GM23248 (cell line): ENCODE measurements at places on chromosomes 7 and 10. TPM values are rescaled to one million over a fixed set of nuclear protein-coding genes. Genes with fewer than 3 reads are reported as not detected.

Gene ST8SIA6
- total RNA-seq: not detected in 2 replicates

- no peak overlapping the region for H3K27ac ChIP-seq
- 0 out of 2 replicates have a peak, but pooled peaks cover 5% of the 10 kb centered on the region for H3K27me3 ChIP-seq
- H3K4me3 ChIP-seq: peak overlapping the region; percentile 74; the same call in 1 of the 2 replicates
- H3K36me3 ChIP-seq: no peaks in the 10 kb centered on the region
- H3K4me1 ChIP-seq: peaks cover 11% of the 10 kb centered on the region; the same call in 1 of the 2 replicates
Measured at GRCh38 chr10:48656914-48657305, 27.8 kb upstream of the WDFY4 start.

DNA sequence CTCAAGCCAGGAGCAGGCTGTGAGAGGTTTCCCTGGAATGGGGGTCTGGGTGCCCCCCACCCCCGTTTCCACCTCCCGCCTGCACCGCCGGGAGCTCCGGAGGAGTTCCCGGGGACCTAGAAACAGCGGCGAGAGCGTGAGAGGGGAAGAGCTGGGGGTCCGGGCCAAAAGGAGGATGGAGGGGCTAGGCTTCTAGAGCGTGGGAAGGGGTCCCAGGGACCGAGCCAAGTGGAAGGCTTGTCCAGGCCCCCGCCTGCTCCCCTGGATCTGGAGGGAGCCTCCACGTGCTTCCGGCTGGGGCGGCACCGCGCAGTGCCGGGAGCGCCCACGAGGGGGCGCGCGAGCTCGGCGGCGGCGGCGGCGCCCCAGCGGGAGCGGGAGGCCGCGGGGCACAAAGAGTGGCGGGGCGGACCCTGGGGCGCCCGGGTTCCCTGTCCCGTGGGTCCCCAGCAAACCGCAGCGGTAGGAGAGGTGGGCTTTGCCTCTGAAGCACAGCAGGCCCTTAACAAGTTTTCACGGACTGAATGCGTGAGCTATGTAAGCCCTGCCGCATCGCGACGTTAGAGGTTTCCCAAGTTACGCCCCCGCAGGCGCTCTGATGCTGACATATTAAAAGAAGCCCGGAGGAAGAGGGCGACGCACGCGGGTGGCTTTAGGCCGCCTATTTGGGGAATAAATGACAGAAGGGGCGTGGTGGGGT lies 104.4 kb upstream of the LRRC4 start:
- peak overlapping the region; percentile 72 for H3K4me3 ChIP-seq
- 0 out of 2 replicates have a peak, but pooled peaks cover 3% of the 10 kb centered on the region for H3K4me1 ChIP-seq
- no peaks in the 10 kb centered on the region for H3K36me3 ChIP-seq
- no peak overlapping the region for H3K27ac ChIP-seq
- DNase-seq: peak; percentile 92
- H3K27me3 ChIP-seq: peaks cover 76% of the 10 kb centered on the region

DNA sequence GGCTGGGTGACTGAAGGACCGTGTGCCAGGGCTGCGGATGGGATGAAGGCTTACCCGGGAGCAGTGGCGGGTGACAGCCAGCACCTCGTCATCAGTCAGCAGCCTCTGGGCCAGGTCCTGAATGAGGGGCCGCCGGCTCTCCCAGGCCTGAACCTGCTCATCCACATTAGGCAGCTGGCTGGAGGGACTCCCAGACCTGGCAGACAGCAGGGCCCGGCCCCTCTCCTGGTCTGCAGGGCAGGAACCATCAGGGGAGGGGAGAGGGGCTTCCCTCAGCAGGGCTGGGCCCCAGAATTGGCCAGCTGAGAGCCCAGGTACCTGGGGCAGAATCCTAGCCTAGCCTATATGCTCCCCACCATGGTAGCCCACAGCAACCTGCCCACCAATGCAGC lies 15.4 kb downstream of the PDZD7 start:
- DNase-seq: no peak
- H3K27me3 ChIP-seq: no peaks in the 10 kb centered on the region
- no peaks in the 10 kb centered on the region for H3K36me3 ChIP-seq
- H3K4me1 ChIP-seq: peaks cover 20% of the 10 kb centered on the region
- no peak overlapping the region for H3K27ac ChIP-seq
- H3K4me3 ChIP-seq: no peak overlapping the region

DNA sequence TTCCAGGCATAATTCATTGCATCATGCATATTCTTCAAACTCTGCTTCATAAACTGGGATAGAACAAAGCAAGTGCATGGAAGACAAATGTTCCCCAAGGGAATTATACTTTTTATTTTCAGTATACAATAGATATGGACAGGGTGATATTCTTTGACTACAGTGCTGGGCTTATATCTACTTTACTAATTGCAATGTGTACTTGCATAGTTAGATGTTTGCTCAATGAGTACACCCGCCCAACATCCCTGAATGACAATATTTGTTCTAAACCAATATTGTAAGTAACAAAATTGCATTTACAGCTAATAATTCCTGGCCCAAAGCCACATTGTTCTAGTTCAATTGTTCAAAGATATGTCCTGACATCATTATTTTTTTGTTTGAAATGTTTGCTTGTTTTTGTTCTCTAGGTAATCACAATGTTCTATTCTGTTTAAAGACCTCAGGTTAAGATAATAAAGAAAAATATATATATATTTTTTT lies 171.4 kb downstream of the PTN start:
- no peak for DNase-seq
- no peaks in the 10 kb centered on the region for H3K27me3 ChIP-seq
- no peak overlapping the region for H3K4me3 ChIP-seq
- no peak overlapping the region for H3K27ac ChIP-seq
- H3K4me1 ChIP-seq: no peaks in the 10 kb centered on the region; the same call in 1 of the 2 replicates
